ENCODE measurements at places on chromosomes 7 and 10. TPM values are rescaled to one million over a fixed set of nuclear protein-coding genes. Genes with fewer than 3 reads are reported as not detected.
A peak's percentile ranks its signal among the peaks of the same experiment; 100 is the strongest.

GRCh38 chr7:156475666-156476065 is 164.9 kb upstream of the RNF32 start:
- no peaks in the 10 kb centered on the region for H3K4me1 ChIP-seq
- peaks cover 5% of the 10 kb centered on the region for H3K36me3 ChIP-seq
- DNase-seq = no peak
- no peak overlapping the region for H3K27ac ChIP-seq
- peaks cover 51% of the 10 kb centered on the region for H3K27me3 ChIP-seq
- H3K4me3 ChIP-seq = no peak overlapping the region

CTAGE8 gene
- 6.4 TPM for total RNA-seq

DNA sequence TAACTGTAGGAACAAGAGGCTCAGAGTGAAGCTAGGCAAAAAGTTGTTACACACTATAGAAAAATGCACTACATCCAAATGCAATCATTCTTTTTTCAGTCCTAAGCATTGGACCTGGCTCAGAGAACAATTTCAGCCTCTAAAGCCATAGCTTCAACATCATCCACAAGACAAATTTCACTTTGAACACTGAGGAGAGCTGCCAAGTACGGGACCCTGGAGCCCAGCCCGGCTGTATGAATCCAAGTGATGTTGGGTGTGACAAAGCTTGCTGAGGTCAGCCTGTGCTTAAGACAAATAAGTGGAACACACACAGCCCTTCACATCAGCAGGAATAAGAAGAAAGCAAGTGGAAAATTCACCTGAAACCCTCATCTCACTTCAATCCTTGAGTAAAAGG is 233.1 kb upstream of the PFKP start:
- no peak overlapping the region for H3K4me3 ChIP-seq
- DNase-seq = no peak
- peaks cover 47% of the 10 kb centered on the region for H3K27me3 ChIP-seq

DNA sequence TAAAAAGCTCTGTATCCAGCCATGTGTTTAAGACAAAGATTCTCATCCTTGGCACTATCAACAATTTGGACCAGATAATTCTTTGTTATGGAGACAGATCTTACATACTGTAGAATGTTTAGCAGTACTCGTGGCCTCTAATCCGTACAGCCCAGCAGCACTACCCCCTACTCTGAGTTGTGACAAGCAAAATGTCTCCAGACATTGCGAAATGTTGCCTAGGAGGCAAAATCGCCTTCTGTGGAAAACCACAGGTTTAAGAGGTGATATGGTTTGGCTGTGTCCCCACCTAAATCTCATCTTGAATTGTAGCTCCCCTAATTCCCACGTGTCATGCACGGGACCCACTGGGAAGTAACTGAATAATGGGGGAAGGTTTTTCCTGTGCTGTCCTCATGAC is 186.7 kb downstream of the CHCHD3 start:
- no peak for DNase-seq
- no peaks in the 10 kb centered on the region for H3K4me1 ChIP-seq
- H3K36me3 ChIP-seq = peaks cover 22% of the 10 kb centered on the region
- no peak overlapping the region for H3K4me3 ChIP-seq

DNA sequence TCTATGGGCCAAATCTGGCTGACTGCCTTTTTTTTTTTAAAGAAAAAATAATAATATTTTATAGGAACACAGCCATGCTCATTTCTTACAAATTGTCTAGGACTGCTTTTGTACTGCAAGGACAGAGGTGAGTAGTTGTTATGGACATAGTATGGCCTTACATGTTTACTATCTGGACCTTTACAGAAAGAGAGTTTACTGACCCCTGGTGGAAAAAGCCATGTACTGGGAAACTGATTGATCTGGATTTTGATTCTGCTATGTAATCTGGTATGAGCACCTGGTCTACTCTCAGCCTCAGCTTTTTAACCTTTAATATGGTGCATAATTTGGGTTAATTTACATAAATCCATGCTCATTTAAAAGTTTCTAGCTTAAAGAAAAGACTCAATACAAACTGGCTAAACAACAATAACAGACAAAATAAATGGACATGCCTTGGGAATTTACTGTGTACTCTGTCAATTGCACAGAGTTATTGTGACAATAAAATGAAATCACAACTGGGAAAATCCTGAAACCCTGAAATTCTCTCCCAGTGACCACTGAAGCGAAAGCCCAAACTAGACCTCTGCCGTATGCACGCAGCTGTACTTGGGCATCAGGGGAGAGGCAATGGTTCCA is 260.7 kb downstream of the BMPER start:
- no peaks in the 10 kb centered on the region for H3K36me3 ChIP-seq
- no peak overlapping the region for H3K4me3 ChIP-seq
- no peak overlapping the region for H3K27ac ChIP-seq
- H3K4me1 ChIP-seq = no peaks in the 10 kb centered on the region

GRCh38 chr7:7183061-7183837 is 905 bp downstream of the C1GALT1 start:
- no peaks in the 10 kb centered on the region for H3K27me3 ChIP-seq
- peak overlapping the region; percentile 92 for H3K4me3 ChIP-seq
- peak overlapping the region; percentile 94 for H3K27ac ChIP-seq
- no peak for DNase-seq
- H3K4me1 ChIP-seq = peaks cover 34% of the 10 kb centered on the region

- no peak overlapping the region for H3K27ac ChIP-seq
Observed at GRCh38 chr10:52768001-52768532, 4.5 kb downstream of the MBL2 start.

DNA sequence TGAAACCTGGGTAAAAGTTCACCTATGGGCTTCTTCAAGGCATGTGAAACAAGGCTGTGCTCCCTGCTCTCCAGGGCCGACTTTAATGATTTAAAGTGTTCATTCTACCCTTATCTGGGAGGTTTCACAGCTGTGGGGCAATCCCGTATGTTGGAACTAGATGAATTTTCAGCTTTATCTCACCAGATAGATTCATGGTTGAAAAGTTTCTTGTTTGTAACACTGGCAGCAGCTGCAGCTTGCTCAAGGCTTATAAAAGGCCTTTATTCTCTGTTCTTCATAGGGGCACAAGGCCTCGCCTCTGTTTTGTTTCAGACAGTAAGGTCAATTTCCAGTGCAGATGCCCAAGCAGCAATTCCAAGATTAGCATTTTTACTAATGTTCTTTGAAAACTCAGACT is 70.4 kb upstream of the DNAJB12 start:
- H3K36me3 ChIP-seq = peaks cover 24% of the 10 kb centered on the region
- no peak overlapping the region for H3K4me3 ChIP-seq
- H3K27ac ChIP-seq = peak overlapping the region; percentile 95
- H3K27me3 ChIP-seq = no peaks in the 10 kb centered on the region

DNA sequence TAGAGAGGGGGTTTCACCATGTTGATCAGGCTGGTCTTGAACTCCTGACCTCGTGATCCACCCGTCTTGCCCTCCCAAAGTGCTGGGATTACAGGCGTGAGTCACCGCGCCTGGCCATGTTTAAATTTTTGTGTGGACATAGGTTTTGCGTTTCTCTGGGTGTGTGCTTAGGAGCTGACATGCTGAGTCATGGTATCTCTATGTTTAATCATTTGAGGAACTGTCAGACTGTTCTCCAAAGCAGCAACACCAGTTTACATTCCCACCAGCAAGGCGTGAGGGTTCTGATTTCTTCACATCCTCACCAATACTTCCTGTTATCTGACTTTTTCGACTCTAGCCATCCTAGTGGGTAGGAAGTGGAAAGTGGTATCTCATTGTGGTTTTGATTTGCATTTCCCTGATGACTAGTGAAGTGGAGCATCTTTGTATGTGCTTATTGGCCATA is 153.7 kb downstream of the DNAJB6 start:
- no peaks in the 10 kb centered on the region for H3K36me3 ChIP-seq
- DNase-seq = no peak
- H3K4me3 ChIP-seq = no peak overlapping the region
- no peaks in the 10 kb centered on the region for H3K4me1 ChIP-seq
- H3K27me3 ChIP-seq = peaks cover 18% of the 10 kb centered on the region

DNA sequence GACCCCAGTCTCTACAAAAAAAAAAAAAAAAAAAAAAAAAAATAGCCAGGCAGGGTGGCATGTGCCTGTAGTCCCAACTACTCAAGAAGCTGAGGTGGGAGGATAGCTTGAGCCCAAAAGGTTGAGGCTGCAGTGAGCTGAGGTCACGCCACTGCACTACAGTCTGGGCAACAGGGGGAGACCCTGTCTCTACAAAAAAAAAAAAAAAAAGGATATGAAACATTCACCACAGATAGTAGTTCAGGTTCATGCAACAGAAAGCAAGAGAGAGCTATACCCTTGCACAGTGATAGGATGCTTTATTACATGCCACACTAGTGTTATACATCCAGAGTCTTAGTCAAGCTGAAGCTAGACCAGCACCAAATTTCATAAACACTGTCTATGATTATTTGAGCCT is 148.4 kb upstream of the KAT6B start:
- DNase-seq = no peak
- H3K4me1 ChIP-seq = peaks cover under 1% of the 10 kb centered on the region
- H3K4me3 ChIP-seq = no peak overlapping the region
- H3K27ac ChIP-seq = no peak overlapping the region

DNA sequence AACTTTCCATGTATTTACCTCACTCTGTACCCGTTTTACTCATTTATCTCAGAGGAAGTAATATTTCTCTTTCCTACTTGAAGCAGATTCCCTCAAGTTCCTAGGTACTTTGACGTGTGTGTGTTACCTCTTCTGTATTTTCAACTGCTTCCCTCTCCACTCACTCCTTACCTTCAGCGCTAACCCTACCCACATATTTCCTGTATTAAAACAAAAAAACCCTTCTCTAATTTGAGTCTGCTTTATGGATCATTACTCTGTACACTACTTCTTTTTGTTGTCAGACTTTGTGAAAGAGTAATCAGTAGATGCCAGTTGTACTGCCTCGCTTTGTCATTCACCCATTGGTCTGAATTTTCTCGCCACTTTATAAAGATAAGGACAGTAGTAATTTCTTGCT is 74.0 kb downstream of the CDK13 start:
- peaks cover 27% of the 10 kb centered on the region for H3K36me3 ChIP-seq

DNA sequence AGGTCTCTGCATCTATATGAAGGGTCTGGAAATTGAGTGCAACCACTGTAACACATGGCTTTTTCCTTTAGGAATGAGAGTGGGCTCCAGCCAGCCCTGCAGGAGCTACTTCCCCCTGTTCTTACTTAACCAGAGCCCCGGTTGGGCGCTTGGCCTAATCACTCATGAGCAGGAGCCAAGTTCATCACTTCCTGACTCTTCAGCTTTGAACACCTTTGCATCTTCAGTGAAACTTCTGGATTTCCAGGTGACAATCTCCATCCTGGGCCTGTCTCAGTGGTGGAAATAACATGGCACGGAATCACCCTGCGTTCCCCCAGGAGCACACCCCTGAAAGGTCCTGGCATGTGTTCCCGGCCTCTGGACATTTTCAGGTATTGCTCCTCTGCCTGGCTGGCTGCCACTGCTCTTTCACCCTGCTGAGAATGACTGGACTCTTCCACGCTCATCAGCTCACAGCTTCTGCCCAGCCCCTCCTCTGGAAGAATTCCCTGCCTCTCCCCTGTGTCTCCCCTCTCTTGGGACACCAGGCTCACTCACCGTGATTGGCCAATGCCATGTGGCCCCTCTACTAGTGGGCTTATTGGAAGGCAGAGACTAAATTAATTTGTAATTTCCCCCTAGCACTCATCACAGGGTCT is 229.1 kb upstream of the GRB10 start:
- no peak for DNase-seq
- no peak overlapping the region for H3K4me3 ChIP-seq
- peaks cover 2% of the 10 kb centered on the region for H3K4me1 ChIP-seq
- H3K27ac ChIP-seq = no peak overlapping the region
- H3K27me3 ChIP-seq = peaks cover 5% of the 10 kb centered on the region

DNA sequence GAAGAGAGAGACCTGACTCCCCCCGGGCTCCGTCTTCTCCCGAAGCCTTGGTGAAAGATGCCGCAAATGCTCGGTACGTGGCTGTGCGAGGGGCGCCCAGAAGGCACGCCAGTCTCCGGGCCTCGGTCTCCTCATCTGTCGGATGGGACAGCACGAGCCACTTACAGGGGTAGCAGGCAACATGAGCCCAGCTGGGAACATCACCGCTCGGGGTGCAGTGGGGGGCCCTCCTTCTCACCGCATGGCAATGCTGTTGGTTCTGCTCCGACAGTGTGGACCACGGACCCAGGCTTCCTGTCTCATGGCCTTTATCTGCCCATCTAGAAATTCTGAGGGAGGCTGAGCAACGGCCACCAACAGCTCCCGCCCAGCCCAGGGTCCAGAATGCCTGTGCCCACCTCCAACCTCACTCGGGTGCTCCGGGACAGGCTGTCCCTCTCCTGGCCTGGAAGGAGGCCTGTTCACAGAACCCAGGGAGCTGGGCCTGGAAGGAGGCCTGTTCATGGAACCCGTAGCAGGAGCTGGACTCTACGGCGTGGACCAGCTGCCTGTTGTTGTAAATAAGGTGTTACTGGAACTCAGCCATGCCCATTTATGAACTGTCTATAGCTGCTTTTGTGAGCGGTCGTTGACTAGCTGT is 15.8 kb downstream of the ADAP1 start:
- H3K4me3 ChIP-seq = no peak overlapping the region
- DNase-seq = no peak

GRCh38 chr10:18140957-18141845 is 977 bp downstream of the CACNB2 start:
- H3K4me3 ChIP-seq = peak overlapping the region; percentile 74
- DNase-seq = no peak
- no peaks in the 10 kb centered on the region for H3K36me3 ChIP-seq
- H3K27ac ChIP-seq = peak overlapping the region; percentile 39

DNA sequence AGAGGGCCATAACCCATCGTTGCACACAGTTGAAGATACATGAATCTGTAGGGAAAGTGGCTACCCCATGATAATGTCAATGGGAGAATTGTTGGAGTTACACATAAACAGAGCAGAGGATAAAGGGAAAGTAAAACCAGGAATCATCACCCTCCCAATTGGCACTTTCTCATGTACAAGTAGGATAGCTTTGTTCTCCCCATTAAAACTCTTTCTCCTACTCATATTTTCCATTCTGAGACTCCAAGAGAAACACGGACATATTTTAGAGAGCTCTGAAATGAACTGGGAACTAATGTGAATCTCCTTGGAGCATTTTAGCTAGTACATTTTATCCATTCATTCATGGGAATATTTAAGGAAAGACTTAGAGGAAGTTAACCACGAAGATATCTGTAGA is 17.2 kb upstream of the LRRC17 start:
- H3K4me1 ChIP-seq = peaks cover 49% of the 10 kb centered on the region
- H3K36me3 ChIP-seq = no peaks in the 10 kb centered on the region
- H3K4me3 ChIP-seq = no peak overlapping the region
- no peak for DNase-seq

DNA sequence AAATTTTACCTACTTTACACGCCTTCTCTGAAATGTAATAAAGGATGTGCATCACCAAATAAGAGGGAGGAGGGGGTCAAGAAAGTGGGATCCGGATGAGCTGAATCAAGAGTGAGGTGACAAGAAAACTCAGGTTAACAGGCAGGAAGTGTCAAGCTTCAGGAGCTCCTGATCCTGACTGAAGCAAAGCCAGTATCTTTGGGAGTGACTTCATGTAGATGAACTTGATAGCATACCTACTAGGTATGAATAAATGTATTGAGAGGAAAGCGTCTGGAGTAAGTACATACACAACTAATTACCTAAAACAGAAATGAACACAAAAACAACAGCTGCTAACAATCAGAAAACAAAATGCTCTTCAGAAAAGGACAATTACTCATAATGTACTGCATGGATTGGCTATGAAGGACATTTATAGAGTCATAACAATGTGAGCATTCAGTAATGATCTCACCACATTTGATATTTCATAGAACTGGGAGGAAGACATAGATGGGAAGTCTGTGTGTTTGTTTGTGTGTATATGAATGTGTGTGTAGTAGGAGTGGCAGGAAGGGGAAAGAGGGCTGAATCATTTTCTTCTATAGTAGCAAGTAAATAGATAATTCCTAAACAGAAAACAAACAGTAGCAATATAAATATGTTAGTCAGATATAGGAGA is 29.4 kb downstream of the PRKG1 start:
- peaks cover 7% of the 10 kb centered on the region for H3K4me1 ChIP-seq
- no peak overlapping the region for H3K27ac ChIP-seq
- H3K27me3 ChIP-seq = no peaks in the 10 kb centered on the region
- H3K4me3 ChIP-seq = no peak overlapping the region
